Activated CD4-positive, alpha-beta T cell treated with anti-CD3 and anti-CD28 coated beads, Interleukin-2, amount 10 ng/mL, durations not matched to agents 24 days and 14 days (primary cell): ENCODE measurements at places on chromosomes 7 and 10. TPM values are rescaled to one million over a fixed set of nuclear protein-coding genes. Genes with fewer than 3 reads are reported as not detected.
A peak's percentile ranks its signal among the peaks of the same experiment; 100 is the strongest.

The C7orf33 gene
- not detected in 2 replicates for total RNA-seq

The OR6V1 gene
- not detected in 2 replicates for total RNA-seq

The ZNF138 gene
- total RNA-seq: 8.6 and 9.2 TPM in 2 replicates

The MINPP1 gene
- 9.4 and 9.6 TPM in 2 replicates for total RNA-seq

The ANKRD61 gene
- total RNA-seq: 0.31 and 0.58 TPM in 2 replicates

The LEP gene
- total RNA-seq: not detected in 2 replicates

The BMPER gene
- total RNA-seq: not detected in 2 replicates

The VIPR2 gene
- 1.6 and 1.7 TPM in 2 replicates for total RNA-seq

The AKR1C2 gene
- not detected in 2 replicates for total RNA-seq

The KCP gene
- total RNA-seq: 0.09 and 0.17 TPM in 2 replicates

- DNase-seq: no peak
These were observed 23.5 kb downstream of the TRPV5 start for GRCh38 chr7:142910031-142910433.

GRCh38 chr7:124718032-124718766, 47.4 kb downstream of the GPR37 start:
- no peak for DNase-seq

- no peak for DNase-seq
These were observed 70.3 kb downstream of the CCSER2 start for GRCh38 chr10:84398696-84399095.

DNA sequence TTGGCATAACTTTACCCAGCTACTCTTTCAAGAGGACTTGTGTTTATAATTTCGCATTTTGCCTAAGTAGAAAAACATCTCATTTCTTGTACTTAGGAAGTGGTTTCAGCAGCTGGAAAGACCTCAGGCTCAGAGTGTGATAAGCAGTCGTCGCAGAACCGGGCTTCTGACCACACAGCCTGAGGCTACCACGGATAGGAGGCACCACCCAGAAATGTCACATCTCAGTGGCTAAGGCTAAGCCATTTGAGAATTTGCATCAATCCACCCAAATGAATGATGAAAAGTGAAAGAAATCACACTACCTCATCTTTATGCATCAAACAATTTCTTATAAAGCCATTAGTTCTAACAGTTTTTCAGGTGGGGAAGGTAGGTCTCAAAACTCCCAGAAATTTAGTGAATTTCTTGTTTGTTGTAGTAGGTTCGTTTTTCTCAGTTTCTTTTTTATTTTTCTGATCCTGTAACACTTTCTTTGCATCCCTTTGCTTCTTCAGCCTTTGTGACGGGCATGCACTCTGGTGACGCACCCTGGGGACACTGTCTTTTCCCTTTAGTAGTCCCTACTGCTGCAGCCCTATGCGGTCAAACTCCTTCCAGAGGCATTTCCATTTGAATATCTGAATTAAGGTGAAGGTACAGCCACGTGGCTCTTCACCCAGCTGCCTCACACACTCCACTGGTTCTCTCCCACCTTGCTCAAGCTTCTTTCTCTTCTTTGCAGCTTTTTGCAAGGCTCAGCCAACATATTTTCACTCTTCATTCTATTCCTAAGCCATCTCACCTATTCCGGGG, 68.5 kb downstream of the MAP3K8 start:
- peak; percentile 90 for DNase-seq

DNA sequence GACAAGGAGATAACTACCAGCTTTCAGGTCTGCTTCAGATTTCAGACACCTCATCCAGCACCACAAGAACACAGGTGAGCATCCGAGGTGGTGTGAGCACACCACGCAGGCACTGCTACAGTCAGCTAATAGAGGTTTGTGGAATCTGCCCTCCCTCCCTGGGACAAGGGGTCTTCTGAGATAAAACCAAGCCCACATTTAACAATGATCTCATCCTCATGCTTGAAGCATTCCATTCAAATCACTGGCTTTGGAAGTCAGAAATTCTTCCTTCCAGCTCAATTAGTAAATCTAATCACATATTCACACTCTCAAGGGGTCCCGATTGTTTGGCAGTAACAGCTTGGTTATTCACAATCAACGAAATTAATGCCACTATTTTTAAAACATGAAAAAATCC, 331.4 kb downstream of the ELMO1 start:
- no peak for DNase-seq

GRCh38 chr10:27599546-27599945, 95.4 kb downstream of the RAB18 start:
- peak; percentile 37 for DNase-seq

- no peak for DNase-seq
These were observed 542.4 kb upstream of the ADARB2 start for GRCh38 chr10:2279711-2280110.

DNA sequence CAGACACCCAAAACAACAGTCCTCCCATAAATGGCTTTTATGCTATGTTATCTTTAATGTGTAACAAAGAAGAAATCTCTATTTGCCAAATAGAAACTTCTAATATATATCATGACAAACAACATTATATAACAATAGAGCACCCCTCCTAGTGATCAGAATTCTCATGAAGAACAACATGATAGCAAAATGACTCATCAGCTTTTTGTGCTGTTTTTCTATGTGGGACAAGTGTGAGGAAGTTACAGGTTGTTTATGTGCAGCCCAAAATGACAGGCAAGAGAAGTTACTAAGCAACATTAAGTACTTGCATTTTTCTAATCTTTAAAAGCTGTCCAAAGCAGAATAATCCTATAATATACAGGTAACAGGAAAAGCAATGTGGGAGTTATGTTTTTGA, 7.7 kb downstream of the DGKB start:
- DNase-seq: no peak

DNA sequence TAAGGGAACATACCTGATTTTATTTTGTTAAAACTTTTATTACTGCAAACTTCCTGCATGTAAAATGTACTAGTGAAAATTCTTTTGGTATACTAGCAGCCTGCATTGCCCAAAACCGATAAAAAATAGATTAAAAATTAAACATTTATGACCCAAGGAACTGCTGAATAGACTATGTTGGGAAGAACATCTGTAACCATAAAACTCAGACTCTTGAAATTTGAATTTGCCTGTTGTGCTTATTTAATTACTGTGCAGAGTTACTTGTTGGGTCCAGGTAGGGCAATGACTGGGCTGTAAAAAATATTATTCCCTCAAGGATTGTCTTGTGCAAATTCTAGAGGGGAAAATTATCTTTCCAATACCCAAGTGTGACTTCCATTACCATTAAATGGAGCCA, 193.5 kb upstream of the PITRM1 start:
- DNase-seq: no peak

DNA sequence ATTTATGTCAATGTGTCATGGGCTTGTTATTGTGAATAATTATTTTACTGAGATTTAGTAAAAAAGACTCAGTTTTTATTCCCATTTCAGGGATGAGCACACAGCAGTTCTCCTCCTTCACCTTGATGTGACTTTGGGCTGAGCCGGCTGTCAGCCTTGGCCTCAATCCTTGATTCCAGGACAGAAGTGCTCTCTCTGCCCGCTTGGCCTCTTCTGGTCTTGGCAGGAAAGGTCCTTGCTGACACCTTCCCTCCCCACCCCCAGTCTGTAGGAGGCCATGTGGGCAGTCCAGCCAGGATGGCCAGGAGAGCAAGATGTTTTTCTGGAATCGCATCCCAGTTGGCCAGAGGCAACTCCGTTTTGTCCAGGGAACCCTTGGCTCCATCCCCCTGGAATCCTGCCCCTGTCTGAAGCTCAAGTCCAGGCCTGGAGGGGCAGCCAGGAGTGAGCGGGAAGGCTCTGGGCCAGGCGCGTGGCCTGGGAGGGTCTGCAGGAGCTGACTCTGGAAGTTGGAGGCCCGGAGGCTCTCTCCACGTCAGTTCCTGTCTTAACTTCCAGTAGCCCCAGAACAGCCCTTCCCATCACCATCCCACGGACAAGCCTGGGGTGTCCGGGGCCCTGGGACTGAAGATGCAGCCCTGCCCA, 100.9 kb downstream of the PDGFA start:
- no peak for DNase-seq

GRCh38 chr10:71124921-71125748, 87.2 kb upstream of the UNC5B start:
- no peak for DNase-seq

DNA sequence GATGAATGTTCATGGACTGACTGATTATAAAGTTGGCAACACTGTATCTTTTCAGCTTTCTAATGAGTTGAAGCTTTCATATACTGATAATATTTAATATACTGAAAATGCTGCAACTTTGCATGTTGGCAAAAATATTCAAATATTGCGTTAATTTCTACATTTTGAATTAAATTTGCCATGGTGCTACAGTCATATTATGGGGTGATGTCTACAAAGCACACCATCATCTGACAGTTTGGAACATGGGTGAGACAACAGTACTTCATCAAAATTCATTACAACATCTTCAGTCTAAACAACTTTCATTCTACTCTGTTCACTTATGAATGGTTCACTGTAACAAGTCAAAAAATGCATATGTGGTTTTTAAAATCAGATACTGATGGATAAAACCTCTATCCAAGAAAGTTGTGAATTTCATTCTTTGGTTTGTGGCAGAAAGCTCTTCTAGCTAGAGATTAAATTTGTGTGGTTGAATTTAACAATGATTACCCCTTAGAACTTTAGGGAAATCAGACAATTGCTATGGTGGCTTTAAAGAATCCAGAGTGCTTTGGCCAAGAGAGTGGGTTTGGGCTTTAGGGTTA, 136.4 kb downstream of the TMEM26 start:
- no peak for DNase-seq

GRCh38 chr7:105454921-105455320, 66.2 kb upstream of the SRPK2 start:
- DNase-seq: no peak

DNA sequence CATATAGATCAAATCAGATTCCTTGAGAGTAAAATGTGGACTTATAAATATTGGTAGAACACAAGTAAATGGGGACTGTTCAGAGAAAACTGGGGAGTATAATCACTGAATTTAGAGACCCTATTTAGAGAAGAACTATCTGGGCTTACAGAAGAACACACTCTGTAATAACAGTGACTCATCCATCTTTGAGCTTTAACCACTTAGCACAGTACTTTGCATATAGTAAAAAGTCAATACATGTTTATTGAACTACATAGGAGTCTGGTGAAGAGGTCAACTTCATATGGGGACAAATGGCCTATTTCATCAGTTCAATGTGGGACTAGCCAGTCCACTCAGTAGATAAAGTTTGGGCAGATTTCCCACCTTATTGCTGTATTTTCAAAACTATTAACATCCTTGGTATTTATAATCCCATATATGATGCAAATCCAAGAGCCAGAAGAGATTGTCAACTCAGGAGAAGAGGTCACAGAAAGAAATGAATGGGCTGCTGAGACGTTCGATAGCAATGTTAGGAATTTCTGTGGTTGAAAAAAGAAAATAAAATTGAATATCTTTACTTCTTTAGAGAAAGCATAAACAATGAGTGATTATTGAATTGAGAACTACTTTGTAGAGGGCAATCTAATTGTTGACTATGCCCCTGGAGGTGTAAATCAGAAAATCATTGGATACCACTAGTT, 119.3 kb upstream of the CACNA2D1 start:
- no peak for DNase-seq

- no peak for DNase-seq
These were observed 123.8 kb upstream of the PDSS1 start for GRCh38 chr10:26573674-26574073.

GRCh38 chr7:45657890-45658715, 83.9 kb downstream of the ADCY1 start:
- peak; percentile 44 for DNase-seq

DNA sequence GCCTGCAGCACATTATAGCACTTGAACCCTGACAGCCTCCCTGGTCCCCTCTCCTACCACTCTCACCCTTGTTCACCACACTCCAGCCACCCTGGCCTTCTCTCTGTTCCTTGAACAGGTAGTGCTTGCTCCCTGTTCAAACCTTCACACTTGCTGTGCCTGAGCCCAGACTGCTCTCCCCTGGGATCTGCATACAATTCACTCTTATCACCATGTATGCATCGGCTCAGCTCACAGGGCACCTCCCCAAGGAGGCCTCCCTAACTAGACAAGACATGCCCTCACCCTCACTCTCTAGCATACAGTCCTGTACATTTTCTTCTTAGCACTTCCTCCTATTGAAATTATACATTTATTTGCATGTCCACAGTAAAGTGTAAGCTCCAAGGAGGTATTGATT, 59.3 kb downstream of the FAM13C start:
- DNase-seq: no peak

GRCh38 chr7:138377306-138377705, 82.8 kb upstream of the TRIM24 start:
- DNase-seq: no peak

- DNase-seq: peak; percentile 68
These were observed 5.4 kb upstream of the YWHAG start for GRCh38 chr7:76364198-76364584.

DNA sequence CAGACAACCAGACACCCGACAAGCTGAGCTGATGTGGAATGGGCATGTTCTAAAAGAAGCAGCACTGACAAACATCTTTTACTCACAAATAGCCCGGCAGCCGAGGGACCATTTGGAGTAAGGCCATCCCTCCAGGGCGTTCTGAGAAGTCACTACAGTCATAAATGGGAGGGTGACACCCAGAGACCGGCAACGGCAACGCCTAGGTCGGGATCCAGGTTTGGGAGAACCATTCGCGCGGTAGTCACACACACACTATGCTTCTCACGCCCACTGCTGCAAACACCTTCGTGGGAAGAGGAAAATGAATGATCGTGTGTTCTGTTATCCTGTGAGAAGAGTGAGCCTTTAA, 9.8 kb downstream of the TNS3 start:
- DNase-seq: no peak

GRCh38 chr7:157667261-157667660, 330.5 kb downstream of the DNAJB6 start:
- DNase-seq: no peak

DNA sequence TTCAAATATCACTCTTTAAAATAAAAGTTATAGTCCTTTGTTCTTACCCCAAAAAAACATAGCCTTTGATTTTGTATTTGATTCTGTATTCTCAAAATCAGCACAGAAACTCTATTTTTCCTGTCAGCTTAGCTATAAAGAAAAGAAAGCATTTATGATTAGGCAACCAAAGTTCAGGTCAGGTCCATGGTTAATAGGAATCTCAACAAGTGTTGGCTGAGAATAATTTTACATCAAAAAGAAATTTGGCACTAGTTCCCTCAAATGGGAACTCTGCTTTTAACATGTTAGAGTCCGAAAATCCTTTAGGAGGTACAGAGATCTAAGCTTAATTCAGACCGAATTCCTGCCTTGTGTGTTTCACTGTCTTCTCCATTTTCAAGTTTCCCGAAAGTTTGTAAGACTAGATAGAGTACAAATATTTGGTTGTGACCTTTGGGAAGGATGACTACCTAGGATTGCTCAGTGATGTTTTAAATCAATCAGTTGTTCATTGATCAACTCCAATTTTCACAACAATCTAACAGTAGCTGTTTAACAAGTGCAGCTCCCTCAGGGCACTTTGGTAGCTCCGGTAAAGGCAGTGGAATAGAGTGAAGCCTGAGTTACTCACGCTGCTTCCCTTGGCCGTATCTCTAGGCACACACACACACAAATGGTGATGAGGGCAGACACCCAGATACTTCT, 8.8 kb upstream of the ENO4 start:
- DNase-seq: no peak
